ENCODE measurements at places on chromosomes 7 and 10.

DNA sequence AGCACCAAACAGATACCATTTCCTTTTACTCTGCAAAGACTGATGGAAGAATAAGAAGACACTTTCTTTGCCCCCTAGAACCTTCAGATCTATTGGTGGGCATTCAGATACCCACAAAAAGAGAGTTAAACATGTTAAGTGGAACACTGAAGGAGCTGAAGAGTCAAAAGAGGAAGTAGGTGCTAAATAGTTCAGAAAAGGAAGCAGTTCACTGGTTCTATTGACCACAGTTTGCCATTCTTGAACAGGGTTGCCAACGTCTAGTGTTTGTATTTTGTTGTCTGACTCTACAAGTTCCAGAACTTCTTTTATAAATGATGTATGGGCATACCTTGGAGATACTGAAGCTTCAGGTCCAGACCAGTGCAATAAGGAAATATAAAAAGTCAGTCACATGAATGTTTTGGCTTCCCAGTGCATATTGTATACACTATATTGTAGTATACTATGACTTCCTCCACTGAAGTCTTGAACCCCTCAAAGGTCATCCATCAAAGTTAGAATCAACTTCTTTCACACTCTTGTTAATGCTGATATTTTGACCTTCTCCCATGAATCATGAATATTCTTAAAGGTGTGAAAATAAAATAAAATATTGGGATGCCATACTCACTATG, 47.5 kb upstream of the AGR3 start:
- DNase-seq, result no peak

DNA sequence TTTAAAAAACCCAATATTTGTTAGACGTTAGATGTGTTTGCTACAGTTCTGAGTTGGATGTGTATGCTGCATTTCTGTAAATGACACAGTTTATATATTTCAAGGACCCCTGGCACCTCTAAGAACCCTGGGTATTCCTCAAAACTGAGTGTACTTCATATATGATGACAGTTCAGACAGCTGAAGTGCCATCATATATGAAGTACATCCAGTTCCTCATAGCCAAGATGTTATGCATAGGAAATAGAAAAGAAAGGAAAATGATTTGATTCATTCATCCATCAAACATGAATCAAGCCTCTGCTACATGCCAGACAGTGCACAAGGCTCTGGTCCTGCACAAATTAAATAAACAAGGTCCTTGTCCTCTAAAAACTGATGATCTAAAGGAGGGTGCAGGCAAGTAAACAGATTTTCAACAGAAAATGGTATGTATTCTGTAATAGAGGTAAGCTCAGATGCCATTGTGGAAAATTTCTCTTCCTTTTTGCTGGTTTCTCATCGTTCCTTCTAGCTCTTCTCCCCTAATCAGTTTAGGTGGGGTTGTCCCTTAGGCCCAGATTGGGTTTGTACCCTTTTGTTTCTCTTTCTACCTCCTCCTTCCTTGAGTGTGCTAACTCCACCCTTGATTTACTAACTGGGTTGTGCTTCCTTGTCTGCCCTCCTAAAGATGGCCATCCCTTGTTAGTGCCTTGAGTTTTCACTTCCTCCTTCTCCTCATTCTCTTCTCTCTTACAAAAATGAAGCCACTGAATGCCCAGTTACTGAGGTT, 25.3 kb upstream of the SMIM30 start:
- DNase-seq, result no peak

DNA sequence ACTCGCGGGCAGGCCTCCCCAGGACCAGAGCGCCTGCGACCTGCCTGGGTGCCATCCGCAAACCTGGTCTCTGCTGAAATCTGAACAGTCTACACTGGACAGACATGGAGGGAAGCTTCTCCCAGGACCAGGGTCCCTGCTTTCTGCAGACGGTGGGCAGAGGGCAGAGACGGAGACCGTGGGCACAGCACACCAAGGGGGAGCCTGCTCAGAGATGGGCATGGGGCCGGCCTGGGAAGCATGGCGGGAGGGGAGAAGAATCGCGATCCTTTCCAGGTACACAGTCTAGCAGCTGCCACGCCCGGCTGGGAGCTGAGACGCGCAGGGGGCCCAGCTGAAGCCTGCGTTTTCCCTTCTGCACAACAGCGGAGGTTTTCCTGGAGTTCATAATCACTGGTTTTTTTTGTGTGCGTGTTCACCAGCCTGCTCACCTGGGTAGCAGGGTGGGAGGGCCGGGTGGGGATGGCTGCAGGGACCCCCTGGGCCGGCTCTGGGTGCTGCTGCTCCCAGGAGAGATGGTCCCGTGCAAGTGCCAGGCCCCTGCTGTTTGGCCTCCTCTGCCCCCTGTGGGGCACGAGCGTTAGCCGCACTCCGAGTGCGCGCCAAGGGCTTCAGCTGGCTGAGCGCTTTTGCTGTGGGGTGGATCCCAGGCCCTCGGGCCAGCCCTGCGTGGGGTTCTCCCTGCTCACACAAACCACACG, 448.8 kb downstream of the DNAJB6 start:
- no peak for DNase-seq

DNA sequence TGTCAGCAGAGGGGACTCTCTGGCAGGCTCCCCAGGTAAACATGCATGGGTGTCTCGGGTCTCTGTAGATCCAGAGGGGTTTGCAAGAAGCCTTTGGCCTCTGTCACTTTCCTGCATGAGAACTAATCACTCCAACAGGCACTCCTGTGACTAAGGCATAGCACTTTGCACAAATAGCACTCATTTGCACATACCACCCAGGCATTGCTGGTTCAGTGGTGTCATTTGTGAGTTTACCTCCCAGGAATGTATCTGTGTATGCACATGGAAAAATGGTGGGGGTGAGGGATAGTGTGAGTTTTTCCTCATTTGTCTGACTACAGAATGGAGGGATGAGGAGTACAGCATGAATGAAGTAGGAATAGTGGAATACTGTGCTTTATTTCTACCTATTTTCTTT, 39.5 kb downstream of the CNNM1 start:
- no peak for DNase-seq

GRCh38 chr7:41624818-41625217, 78.1 kb downstream of the INHBA start:
- no peak for DNase-seq

- DNase-seq, result no peak
These were observed 9.9 kb downstream of the FAM204A start for GRCh38 chr10:118332236-118332635.
